ENCODE measurements at places on chromosomes 5 and 9.

DNA sequence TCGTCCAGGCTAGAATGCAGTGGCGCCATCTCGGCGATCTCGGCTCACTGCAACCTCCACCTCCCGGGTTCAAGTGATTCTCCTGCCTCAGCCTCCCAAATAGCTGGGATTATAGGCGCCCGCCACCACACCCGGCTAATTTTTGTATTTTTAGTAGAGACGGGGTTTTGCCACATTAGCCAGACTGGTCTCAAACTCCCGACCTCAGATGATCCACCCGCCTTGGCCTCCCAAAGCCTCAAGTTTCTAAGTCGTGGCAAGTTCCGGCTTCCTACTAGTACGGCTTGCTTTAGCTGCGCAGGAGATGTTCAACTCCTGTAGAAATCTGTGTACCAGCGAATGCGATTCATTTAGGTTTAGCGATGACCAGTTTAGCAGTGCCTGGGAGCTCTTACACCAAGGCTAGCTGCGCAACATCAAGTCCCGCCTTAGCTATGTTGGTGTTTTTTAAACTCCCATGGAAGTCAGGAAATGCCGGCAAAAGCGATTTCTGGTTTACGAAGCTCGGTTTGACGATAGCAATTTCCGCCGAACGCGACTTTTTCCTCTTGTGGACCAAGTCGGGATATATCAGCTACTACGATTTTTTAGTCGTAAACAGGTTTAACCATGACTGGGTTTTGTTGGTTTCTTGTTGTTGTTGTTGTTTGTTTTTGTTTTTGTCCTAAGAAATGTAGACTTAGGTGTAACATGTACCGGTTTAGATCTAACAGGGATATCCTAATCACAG, 46.4 kb downstream of the ANXA2R start:
- DNase-seq, result no peak

DNA sequence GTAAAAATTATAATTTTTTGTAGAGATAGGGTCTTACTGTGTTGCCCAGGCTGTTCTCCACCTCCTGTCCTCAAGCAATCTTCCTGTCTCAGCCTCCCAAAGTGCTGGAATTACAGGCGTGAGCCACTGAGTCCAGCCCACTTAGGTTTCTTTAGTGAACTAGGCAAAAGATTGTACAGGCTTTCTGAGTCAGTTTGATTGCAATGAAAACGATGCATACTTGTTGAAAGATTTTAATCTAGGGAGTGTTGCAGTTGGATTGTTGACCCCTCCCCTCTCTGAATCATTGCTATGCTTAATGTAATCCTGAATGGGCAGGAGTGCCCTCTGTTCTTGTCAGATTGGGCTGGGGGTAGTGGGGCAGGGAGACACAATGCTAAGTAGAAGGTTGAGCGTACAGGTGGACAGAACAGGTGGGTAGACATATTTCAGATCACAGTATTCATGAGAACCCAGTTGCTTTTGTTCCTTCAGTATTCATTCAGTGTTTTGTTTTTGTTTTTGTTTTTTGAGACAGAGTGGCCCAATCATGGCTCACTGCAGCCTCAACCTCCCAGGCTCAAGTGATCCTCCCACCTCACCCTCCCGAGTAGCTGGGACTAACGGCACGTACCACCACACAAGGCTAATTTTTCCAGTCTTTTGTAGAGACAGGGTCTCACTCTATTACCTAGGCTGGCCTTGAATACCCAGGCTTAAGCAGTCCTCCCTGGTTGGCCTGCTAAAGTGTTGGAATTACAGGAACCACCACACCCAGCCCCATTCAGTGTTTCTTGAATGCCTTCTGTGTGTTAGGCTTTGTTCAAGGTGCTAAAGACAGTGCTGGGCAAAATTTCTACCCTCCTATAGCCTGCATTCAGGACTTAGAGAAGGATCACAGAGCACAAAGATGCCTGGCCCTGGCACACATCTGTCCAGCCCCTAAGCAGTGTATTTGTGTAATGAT, 70.1 kb downstream of the KIAA1958 start:
- no peak for DNase-seq

GRCh38 chr9:35675732-35676392, 2.1 kb downstream of the CA9 start:
- DNase-seq, result no peak

DNA sequence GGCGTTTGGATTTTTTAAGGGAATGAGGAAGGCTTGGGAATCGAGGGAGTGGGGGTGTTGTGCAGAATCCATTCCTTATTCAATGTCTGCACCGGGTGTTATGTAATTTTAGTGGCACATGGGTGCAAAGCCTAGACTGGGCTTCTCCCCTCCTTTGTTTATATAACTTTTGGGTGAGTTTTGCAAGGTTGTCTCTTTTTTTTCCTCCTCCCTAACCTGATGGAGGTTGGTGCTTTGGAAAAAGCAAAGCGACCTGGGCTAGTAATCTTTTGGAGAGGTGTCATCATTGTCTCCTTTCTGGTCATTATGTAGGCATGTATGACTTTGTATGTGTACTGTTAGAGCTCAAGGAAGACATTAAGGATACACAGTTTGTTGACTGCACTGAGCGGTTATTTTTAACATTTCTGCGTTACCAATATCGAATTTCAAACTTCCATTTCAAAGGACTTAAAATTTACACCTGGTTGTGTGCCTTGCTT, 3.1 kb downstream of the SMARCA2 start:
- no peak for DNase-seq

- no peak for DNase-seq
These were observed 3.8 kb downstream of the NDUFA8 start for GRCh38 chr9:122155796-122156195.

GRCh38 chr5:147348451-147348850, 113.6 kb downstream of the STK32A start:
- DNase-seq, result no peak

GRCh38 chr9:24518545-24518944, 27.2 kb downstream of the IZUMO3 start:
- no peak for DNase-seq

- no peak for DNase-seq
These were observed 7.8 kb upstream of the C9orf40 start for GRCh38 chr9:74960561-74960960.

DNA sequence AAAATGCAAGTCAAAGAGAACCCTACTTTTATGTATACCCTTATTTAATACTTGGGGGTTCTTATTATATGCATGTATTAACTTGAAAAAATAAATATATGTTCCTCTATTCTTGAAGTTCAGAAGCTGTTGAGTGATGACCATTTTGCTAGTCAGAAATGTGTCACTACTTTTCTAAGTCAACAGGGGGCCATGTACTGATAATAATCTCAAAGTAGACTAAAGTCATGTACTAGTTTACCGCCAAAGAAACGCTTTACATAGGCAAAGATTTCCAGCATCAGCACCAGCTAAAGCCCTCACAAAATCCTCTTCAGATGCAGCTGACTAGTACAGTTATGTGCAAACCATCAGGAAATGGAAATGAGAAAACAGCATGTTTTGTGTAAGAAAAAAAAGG, 5.7 kb upstream of the BHMT start:
- no peak for DNase-seq

- DNase-seq, result no peak
These were observed 27.9 kb downstream of the TMEM215 start for GRCh38 chr9:32811246-32811645.

GRCh38 chr9:126703002-126703865, 89.5 kb downstream of the LMX1B start:
- no peak for DNase-seq

DNA sequence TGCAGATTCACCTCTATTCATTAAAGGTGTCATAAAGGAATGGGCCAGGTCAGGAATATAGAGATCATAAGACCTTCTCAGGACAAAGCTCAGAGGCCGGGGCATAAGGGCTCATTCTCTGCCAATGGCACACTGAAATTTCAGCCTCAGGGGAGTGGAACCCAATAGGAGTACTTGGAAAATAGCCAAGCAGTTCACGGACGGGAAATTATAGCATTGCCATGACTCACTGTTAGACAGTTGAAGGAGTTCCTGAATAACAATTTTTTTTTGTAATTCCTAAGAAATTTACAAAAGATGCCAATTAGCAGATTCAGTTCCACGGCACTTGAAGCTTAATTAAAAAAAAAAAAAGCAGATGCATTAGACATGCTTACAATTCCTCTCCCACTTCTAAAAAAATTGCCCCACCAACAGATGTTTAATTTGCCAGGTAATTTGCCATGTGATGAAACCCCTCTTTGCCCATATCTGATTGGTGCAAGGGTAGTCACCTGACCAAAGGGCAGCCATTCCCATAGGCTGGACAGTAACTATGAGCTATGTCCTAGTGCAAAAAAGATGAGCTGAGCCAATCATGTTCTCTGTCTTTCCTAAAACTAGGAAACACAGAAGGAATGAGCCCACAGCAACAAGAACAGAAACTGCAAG, 58.6 kb downstream of the PTCD2 start:
- no peak for DNase-seq
